ENCODE measurements at places on chromosomes 13 and 19. TPM values are rescaled to one million over a fixed set of nuclear protein-coding genes. Genes with fewer than 3 reads are reported as not detected.

GAPDHS gene
- total RNA-seq, result not detected

- peak; percentile 70 for DNase-seq
Observed at GRCh38 chr13:76879203-76879882, 6.9 kb downstream of the KCTD12 start.

- DNase-seq, result no peak
Observed at GRCh38 chr13:110216006-110216397, 91.0 kb downstream of the COL4A1 start.

ICAM5 gene
- 0.27 TPM for total RNA-seq

DNA sequence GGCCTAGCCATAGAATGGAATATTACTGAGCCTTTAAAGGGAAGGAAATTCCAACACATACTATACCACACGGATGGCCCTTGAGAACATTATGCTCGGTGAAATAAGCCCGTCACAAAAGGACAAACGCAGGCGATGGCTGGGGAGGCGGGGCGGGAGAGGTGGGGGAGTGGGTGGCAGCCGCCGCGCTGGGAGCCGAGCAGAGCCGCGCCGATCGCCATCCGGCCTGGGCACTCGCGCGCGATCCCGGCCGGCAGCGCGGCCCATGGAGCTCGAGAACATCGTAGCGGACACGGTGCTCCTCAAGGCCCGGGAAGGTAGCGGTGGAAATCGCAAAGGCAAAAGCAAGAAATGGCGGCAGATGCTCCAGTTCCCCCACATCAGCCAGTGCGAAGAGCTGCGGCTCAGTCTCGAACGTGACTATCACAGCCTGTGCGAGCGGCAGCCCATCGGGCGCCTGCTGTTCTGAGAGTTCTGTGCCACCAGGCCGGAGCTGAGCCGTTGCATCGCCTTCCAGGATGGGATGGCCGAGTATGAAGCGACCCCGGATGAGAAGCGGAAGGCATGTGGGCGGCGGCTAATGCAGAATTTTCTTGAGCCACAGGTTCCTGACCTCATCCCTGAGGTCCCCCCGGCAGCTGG, 140.1 kb downstream of the ZDHHC20 start:
- no peak for DNase-seq

DNA sequence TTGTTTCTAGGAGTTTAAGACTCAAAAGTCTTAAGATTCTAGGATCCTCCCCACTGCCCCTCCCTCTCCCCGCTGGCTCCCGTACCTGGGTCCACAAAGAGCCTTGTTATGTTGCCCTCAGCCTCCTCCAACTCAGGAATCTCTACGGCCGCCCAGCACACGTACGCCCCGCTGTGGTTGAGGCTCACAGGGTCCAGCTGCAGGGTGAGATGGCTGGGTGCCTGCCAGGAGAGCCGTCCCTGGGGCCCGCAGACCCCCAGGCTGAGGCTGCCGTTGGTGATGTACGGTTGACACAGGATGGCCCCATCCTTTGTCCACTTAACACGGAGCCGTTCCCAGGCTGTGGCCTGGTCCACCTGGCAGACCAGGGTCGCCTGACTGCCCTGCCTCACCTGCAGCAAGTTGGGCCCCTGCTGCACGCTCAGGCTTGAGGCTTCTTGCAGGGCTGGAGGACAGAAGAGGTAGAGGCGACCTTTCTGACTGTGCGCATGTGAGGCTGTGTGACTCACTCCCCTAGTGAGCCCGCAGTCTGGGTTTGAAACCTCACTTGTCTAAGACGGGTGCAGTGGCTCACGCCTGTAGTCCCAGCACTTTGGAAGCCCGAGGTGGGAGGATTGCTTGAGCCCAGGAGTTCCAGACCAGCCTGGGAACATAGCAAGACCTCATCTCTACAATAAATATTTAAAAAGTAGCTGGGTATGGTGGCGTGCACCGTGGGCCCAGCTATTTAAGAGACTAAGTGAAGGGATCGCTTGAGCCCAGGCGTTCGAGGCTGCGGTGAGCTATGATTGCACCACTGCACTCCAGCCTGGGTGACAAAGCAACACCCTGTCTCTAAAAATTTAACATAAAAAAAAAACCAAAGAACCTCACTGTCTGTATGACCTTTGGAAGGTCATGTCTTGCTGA, 4.0 kb downstream of the TMIGD2 start:
- DNase-seq, result no peak

DNA sequence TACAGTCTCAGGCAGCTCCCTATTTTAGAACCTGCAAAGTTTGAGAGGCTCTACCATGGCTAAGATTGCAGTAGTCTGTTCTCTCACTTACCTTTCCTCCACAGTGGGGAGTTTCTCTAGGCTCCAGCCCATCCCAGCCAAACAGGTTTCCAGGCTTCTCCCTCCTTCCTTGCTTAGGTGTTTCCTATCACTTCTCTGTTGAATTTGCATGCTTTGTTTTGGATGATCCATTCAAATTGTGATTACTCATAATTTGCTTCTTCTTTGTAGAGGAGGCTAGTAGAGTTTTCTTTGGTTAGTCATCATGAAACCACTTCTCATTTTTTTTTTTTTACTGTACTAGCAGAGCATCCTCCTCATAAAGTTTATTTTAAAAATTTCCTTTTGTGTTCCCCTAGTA, 1242.2 kb upstream of the MIR17HG start:
- no peak for DNase-seq

GRCh38 chr19:16462757-16463250, 9.0 kb downstream of the EPS15L1 start:
- DNase-seq, result no peak

HCN2 gene
- not detected for total RNA-seq

ANKRD10 gene
- total RNA-seq, result 184 TPM

DNA sequence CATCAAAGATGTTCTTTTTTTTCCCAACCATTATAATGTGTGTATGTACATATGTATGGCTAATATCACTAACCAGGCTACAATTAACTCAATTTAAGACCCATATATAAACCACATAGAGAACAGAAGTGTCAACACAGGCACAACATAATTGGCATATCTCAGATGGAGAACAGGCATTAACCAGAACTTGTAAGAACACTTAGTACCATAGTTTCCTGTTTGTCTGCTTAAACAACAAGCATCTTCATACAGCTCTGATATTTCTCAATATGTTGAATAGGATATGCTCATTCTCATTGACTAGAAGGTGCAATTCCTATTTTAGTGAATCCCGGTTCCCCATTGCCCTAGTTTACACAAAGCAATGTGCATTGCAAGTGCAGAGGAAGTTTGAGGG, 116.9 kb upstream of the EDNRB start:
- DNase-seq, result no peak

GRCh38 chr19:51161266-51161665, 19.2 kb downstream of the SIGLEC7 start:
- no peak for DNase-seq

DNA sequence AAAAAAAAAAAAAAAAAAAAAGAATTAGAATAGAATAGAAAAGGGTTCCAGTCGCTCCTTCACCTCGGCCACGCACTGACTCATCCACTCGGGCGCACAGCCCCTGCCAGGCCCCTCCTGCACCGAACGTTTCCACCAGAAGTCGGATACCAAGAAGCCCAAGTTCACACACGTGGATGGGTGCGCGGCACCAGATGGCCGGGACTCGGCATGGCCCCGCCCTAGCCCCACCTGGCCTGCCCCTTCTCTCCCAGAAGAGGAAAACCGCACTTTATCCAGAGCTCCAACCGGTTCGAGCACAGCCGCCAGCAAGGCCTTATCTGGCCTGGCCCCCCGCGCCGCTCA, 5.9 kb downstream of the PRR36 start:
- no peak for DNase-seq

Data from Peyer's patch (tissue), 4 donors.